Mesothelial cell of epicardium (in vitro differentiated cells): ENCODE measurements at places on chromosomes 11 and 22.

- no peak for DNase-seq
Observed at GRCh38 chr11:73268671-73269271, 3.4 kb upstream of the P2RY6 start.

- no peak for DNase-seq
Observed at GRCh38 chr11:102633385-102634026, 8.4 kb upstream of the MMP20 start.

DNA sequence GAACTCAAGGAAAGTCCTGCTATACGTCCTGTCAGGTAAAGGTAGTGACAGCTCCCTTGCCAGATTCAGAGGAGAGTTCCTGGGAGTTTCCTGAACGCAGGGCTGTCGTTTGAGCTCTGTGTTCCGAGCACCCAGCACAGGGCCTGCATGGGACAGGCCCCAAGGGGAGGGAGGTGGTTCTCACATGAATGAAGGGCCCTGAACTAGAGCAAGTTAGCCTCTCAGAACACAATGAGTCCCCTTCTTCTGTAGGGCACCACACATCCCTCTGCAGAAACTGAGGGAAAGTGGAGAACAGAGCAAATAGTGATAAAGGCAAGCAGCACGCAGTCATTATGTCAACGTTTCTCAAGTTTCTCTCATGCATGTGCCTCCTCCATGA is 35.3 kb downstream of the NEU3 start:
- no peak for DNase-seq

- DNase-seq = no peak
Observed at GRCh38 chr11:10486161-10486840, 31.2 kb downstream of the AMPD3 start.

- no peak for DNase-seq
Observed at GRCh38 chr22:32896891-32897290, 95.4 kb downstream of the TIMP3 start.

- no peak for DNase-seq
Observed at GRCh38 chr11:71171576-71171975, 80.8 kb downstream of the SHANK2 start.

GRCh38 chr11:104164028-104164520 is at the start of gene PDGFD:
Gene PDGFD (minus strand): TSS chr11:104164147.
- peak; percentile 58 for DNase-seq

GRCh38 chr11:70688142-70688541 is 289.8 kb downstream of the CTTN start:
- no peak for DNase-seq

GRCh38 chr11:7977232-7977917 is 9.8 kb upstream of the EIF3F start:
- no peak for DNase-seq

DNA sequence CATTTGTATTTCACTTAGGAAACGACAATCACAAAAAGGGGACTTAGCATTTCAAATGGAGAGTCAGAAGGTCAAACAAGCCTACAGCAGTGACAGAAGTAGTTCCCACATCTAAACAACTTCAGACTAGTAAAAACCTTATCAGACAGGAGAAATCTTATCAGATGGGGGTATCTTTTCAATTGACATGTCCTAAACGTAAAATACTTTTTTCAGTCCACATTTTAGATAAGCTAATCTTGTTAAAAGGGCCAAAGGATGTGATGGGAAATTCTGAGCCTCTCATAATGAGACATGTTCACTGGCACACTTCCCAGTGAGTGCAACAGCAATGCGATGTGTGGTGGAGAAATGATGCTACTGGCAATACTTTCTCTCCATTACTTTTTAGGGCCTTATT is 2.4 kb downstream of the MAPK1 start:
- DNase-seq = no peak

GRCh38 chr11:70470127-70470526 is 71.8 kb downstream of the CTTN start:
- no peak for DNase-seq

GRCh38 chr11:5486003-5486402 is 2.5 kb upstream of the OR52D1 start:
- no peak for DNase-seq

DNA sequence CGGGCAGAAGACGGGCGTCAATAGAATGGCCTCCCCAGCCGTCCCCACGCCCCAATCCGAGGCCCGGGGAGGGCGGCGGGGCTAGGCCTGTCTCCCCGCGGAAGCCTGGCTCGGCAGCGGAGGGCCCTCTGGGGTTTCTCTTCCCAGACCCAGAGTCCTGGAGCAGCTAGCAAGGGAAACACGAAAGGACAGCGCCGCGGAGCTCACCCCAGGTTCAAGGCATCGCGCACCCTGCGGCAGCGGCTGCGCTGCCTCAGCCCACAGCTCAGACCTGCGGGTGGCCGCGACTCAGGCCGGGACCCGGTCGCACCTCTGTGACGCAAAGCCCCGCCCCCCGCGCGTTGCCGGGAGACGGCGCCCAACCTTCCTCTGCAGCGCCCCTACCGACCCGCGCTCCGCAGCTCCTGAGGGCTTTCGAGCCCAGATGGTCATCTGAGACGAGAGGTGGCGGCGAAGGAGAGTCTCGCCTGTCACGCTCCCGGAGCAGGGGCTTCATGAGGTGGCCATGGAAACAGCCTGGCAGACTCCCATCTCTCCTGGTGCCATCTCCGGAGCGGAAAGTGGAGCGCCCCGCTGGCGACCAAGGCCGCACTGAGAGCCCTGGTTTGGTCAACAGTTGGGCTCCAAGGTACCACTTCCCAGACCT is at the start of gene RNF141:
Gene RNF141 (minus strand): TSS at position 273 of the 646 bp plus-strand sequence. CDS start 7,029 bp downstream, outside the sequence.
- peak; percentile 95 for DNase-seq

- DNase-seq = no peak
Observed at GRCh38 chr11:113675003-113675561, 31.0 kb downstream of the TMPRSS5 start.

GRCh38 chr22:38846412-38846811 is 2.6 kb upstream of the NPTXR start:
- DNase-seq = no peak

GRCh38 chr11:79025622-79026021 is 415.2 kb downstream of the TENM4 start:
- no peak for DNase-seq

DNA sequence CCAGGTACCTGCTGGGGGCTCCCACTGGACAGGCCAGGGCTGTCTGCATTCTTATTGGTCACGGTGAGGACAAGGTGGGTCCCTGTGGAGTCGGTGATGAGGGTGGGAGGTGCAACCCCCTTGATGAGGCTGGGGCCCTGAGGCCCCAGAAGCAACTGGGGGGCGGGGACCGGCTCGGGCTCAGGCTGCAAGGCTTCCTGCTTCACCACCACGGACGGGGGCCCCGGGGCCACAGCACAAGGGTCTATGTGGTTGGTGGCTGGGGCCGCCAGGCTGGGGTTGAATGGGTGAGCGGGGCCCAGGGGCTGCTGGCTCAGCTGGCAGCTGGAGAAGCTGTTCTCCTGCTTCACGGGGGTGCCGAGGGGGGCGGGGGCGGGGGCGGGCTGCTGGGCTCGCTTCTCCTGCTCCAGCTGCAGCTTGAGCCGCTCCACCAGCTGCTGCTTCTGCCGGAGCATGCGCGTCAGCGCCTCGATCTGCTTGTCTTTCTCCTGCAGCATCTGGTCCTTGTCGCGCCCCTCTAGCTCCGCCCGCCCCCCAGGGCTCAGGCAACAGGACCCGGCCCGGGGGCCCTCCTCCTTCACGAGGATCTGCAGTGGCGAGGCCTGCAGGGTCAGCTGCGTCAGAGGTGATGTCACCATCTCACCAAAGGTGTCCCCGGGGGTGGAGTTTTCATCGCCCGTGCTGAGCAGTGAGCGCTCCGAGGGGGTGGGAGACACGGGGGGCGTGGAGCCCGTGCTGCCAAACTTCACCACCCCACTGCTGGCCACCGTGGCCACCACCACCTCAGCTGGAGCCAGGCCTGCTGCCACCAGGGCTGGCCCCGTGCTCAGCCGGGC is 48.2 kb downstream of the SGSM3 start:
- DNase-seq = no peak

- no peak for DNase-seq
Observed at GRCh38 chr22:43230971-43231723, 44.2 kb upstream of the TTLL12 start.

GRCh38 chr11:116344601-116345000 is 428.2 kb downstream of the BUD13 start:
- DNase-seq = no peak

GRCh38 chr11:134589129-134589528 is 177.1 kb upstream of the B3GAT1 start:
- no peak for DNase-seq

- DNase-seq = no peak
Observed at GRCh38 chr11:43681401-43681942, 934 bp downstream of the HSD17B12 start.

GRCh38 chr11:114448749-114449482 is 9.6 kb downstream of the REXO2 start:
- DNase-seq = no peak

DNA sequence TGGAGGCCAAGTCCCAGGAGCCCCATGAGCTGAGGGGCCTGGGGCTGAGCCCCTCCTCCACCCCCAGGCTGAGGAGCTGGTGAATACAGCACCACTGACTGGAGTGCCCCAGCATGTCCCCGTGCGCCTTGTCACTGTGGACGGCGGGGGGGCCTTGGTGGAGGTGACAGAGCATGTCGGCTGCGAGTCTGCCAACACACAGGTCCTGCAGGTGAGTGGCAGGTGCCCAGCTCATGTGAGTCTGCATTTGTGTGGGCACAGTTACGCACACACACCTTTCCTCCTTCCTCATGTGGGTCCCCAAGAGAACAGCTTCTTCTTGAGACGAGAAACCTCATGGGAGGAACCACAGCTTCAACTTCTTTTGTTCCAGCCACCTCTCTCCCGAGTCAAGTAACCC is 7.7 kb downstream of the TMEM132A start:
- no peak for DNase-seq

GRCh38 chr11:120696597-120697218 is 185.2 kb downstream of the GRIK4 start:
- DNase-seq = no peak

DNA sequence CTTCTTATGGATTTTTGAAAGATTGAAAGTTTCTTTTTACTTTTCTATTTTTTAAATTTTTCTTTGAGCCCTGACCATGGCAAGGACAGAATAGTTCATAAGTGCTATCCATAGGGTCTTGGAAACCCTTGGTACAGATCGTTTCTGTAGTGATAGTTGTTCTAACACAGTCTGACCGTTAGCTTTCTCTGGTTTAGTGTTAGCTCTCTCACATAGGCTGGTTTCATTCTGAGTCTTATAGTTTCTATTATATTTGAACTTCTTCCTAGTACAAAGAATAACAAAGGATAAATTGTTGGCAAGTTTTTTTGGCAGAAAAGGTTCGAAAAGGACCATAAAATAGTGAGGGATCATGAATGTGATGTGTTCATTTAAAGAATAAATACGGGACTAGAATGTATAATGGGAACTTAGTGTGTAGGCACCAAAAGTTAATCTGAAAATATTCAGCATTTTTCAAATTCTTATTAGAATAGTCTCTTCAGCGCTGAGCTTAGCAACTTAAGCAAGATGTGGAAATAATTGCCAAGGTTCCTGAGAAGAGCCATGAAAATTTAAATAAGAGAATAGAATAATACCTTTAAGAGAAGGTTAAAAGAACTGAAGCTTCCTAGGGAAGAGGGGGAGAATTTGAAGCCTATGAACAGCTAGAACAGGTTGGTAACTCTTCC is 24.1 kb downstream of the FDX1 start:
- DNase-seq = no peak

DNA sequence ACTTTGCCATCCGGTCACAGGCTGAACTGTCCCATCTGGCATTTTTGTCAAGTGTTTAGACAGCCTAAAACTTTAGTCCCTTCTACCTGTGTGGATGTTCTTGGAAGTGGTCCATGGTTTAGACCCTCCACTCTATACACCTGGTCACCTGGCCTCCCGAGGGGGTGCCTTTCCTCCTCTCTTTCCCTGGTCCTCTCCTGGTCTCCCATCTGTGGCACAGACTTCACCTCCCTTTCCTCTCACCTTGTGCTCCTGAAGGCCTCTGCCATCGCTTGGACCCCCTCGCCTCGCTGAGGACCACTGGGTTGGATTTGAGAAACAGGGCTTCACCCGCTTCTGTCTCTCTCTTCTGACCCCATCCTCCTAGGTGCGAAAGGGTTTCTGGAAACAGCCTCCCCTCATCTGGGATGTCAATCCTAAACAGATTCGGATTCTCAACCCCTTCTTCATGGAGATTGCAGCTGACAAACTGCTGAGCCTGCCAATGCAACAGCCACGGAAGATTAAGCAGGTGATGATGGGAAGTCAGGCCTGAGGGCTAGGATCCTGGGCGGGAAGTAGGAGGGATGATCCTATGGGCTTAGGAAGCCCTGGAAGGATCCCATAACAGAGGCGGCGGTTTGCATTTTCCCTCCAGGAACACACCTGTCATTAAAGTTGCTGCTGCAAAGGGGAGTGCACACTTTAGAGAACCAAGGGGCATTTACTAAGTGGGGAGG is 53.6 kb downstream of the ST3GAL4 start:
- DNase-seq = no peak

GRCh38 chr22:17375914-17376614 is 6.8 kb downstream of the CECR2 start:
- no peak for DNase-seq

DNA sequence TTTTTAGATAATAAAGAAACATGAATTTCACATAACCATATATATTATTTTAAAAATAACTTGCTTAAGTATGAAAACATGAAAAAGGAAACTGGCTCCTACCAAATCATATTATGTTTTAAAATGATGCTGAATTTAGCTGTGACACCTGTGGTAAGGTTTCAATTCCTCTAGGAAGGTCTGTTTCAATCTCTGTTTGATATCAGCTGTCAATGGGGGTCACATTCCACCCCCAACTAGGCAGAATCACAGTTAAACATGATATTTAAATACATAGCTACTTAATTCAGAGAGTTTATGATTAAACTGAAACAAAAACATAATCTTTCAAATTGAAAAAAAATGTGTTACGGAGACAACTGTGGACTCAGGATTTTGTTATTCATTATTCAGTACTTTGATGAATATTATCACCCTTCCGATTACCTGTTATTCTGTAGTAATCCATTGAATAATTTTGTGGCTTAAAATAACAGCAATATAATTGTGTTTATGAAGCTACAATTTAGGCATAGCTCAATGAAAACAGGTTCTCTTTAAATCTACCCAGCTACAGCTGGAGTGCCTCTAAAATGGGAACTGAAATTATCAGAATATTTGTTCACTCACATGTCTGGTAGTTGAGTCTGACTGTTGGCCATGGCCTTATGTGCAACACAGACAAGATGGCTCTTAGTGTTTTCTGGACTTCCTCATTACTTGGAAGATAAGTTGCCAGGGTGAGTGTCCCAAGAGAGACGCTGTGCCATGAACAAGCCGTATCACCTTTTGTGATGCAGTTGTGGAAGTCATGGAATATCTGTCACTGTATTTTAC is 244.6 kb upstream of the ANO3 start:
- no peak for DNase-seq

GRCh38 chr11:119912229-119912628 is 183.2 kb upstream of the NECTIN1 start:
- DNase-seq = no peak

GRCh38 chr22:45626198-45626651 is 45.4 kb upstream of the ATXN10 start:
- DNase-seq = no peak

GRCh38 chr11:35927104-35927503 is 16.8 kb upstream of the LDLRAD3 start:
- no peak for DNase-seq

- DNase-seq = no peak
Observed at GRCh38 chr11:124195189-124195734, 12.1 kb downstream of the OR10D3 start.

GRCh38 chr11:125842321-125842948 is 9.3 kb downstream of the PATE4 start:
- no peak for DNase-seq
